Panc1 (cell line): ENCODE measurements at places on chromosomes 3 and 15. TPM values are rescaled to one million over a fixed set of nuclear protein-coding genes. Genes with fewer than 3 reads are reported as not detected.

The FBXL2 gene
- total RNA-seq, result 12.3 TPM

The LSG1 gene
- 72.9 TPM for total RNA-seq

The UBA7 gene
- 12.5 TPM for total RNA-seq

The KCNAB1 gene
- total RNA-seq, result not detected

The ACOX2 gene
- 3.2 TPM for total RNA-seq

The RABL3 gene
- total RNA-seq, result 15.8 TPM

The ABI3BP gene
- total RNA-seq, result 0.21 TPM

The PDZRN3 gene
- not detected for total RNA-seq

The GP9 gene
- not detected for total RNA-seq

The PLA2G4D gene
- total RNA-seq, result not detected

The POPDC2 gene
- 0.15 TPM for total RNA-seq

The SLC6A1 gene
- total RNA-seq, result not detected

The SLC15A2 gene
- total RNA-seq, result 0.41 TPM

The RNF123 gene
- total RNA-seq, result 23.1 TPM

The LRTM1 gene
- total RNA-seq, result not detected

The ROPN1 gene
- total RNA-seq, result not detected

The LEKR1 gene
- total RNA-seq, result not detected

The PYGO1 gene
- total RNA-seq, result 2.4 TPM

The TNNC1 gene
- total RNA-seq, result 5.2 TPM

The THRB gene
- total RNA-seq, result 3.9 TPM
